ENCODE measurements at places on chromosomes 3 and 15. TPM values are rescaled to one million over a fixed set of nuclear protein-coding genes. Genes with fewer than 3 reads are reported as not detected.

Gene PROS1
- 0.35 TPM for total RNA-seq

Gene AP3B2
- total RNA-seq: not detected

DNA sequence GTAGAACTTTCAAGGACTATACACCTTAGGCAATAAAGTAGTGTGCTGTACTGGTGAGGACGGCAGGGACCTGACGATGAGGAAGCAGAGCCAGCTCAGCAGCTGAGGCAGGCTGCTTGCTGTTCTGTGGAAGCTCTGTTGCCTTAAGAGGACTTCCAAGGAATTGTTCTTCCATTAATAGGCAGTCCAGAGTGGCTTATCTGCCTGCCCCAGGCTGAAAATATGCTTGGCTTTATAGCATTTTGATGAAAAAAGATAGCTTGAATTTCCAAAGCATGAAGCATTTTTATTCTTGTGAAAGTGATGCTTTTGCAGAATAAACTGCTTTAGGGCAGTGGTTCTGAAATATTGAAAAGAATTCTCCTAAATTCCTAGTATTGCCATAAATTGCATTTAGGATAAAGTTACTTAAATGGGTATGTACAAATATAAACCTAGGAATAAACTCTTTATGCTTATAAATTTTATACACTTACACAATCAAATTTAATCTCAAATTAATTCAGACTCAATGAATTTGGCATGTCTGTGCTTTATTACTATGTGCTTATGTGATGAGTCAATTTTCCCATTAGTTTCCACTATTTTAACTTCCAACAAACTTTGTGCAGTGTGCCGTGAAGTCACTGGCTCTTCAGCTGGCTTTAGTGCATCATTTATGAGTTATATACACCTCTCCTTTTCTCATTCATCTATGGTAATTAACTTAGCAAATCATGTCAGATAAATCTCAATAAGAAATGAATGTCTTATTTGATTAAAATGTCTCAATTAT is 231.0 kb upstream of the RASGRP1 start:
- DNase-seq: no peak

DNA sequence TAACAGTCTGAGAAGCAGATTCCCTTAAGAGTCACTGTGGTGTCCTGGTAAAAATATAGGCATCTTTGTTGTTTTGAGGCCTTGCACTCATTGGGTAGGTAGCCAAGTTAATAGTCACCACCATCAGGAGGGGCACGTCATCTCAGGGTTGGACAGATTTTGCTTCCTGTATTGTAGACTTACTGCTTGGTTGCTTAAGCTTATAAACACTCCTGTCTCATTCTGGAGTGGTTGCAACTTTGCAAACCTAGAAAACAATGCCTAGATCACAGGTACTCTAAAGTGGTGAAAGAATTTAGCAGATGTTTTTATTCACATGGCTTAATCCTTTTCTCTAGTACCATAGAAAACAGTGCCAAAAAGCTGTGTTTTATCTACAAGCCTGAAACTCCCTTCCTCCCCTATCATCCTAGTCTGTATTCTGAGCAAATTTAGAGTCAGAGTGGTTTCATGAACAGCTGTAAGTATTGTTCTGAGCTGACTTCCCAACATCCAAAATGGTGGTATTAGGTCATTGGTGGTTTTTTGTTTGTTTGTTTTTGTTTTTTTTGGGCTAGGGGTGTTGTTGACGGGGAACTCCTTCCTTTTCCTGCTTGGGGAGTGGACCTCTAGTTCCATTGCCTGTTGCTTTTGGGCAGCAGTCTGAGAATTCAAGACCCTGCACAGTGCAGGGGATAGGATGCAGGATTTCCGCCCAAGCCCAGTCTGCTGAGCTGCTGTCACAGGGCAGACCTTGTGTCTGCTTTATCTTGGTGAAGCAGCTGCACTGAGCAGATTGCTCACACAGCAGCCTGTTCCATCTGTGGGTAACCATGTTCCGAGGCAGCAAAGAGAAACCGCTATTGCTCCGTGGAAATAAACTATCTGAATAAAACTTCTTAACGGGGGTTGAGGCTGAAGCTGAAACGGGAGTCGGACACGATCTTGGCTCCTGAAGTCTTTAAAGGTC is 202.0 kb downstream of the AKAP13 start:
- DNase-seq: peak; percentile 76

DNA sequence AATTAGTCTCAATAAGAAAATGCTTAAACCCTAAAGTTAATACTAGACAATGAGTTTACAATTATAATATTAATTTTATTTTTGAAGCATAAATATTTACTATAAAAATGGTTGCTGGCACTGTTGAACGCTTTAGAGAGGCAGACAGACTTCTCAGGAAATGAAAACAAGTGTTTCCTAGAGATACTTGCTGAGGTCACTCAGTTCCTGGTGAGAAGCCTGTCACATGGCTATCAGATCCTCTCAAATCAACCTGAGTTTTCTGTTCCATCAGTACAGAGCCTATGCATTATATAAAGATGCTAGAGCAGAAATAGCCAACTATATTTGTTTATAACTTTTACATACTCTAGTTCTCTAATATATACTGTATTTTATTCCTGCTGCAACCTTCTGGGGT is 109.2 kb downstream of the MYO5A start:
- no peak for DNase-seq

DNA sequence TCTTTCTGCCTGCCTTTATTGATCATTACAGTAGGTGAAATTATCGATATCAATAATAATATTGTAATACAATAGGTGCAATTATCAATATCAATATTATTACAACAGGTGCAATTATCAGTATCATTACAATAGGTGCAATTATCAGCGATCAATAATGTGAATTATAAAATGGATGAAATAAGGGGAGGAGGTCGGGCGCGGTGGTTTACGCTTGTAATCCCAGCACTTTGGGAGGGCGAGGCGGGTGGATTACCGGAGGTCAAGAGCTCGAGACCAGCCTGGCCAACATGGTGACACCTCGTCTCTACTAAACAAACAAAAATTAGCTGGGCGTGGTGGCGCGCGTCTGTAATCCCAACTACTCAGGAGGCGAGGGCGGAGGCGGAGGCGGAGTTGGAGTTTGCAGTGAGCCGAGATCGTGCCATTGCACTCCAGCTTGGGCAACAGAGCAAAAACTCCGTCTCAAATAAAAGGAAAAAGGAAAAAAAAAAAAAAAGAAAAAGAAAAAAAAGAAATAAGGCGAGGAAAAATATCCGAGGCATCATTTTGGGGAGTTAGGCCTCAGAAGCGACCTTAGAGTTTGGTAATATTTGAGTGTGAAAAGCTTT is 611 bp upstream of the BNIP2 start:
- peak; percentile 82 for DNase-seq
